ENCODE measurements at places on chromosomes 16 and 17.

DNA sequence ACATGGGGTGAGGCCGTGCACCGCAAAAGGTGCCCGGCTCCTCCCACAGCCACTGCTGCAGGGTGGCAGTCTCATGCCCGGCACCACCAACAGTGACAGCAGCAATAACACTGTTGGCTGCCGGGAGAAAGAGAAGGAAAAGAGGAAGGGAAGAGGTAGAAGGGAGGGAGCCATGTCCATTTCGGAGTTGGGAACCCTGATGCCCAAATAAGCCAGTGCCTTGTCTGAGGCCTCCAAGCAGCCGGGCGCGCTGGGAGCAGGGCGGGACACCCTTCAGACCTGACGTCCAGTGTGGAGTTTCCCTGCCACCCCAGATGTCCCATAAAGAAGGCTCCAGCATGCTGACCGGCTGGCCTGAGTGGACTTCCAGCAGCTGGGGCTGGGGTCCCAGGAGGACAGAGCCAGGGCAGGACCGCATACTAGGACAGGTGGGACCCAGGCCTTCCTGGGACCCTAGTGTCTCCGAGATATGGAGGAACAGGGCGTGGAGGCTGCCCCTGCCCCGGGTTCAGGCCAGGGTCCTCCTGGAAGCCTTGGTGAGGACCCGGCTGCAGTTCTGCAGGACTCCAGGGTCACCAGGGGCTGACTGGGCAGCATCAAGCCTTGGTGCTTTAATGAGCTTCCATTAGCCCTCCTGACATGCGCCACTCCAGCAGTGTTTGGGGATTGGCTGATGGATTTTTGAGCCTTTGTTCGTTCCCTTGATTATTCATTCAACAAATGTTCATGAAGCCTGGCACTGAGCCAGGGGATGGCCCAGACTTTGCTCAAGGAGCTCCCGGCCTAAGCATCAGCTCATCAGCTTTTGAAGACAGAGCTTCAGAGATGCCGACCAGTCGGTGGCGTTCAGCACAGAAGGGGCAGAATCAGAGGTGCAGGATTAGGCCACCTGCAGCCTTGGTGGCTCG lies 223.6 kb upstream of the CIBAR2 start:
- DNase-seq = no peak

GRCh38 chr16:46789499-46790414 lies 41.2 kb downstream of the C16orf87 start:
- DNase-seq = no peak

GRCh38 chr16:57530522-57531252 lies 5.7 kb downstream of the CCDC102A start:
- DNase-seq = no peak

GRCh38 chr17:13920413-13920812 lies 148.9 kb upstream of the COX10 start:
- no peak for DNase-seq

GRCh38 chr17:67253384-67253783 lies 8.4 kb upstream of the HELZ start:
- DNase-seq = no peak

GRCh38 chr16:69100071-69100691 lies 5.3 kb upstream of the HAS3 start:
- DNase-seq = peak; percentile 7
